ENCODE measurements at places on chromosomes 1 and 21.
A peak's percentile ranks its signal among the peaks of the same experiment; 100 is the strongest.

DNA sequence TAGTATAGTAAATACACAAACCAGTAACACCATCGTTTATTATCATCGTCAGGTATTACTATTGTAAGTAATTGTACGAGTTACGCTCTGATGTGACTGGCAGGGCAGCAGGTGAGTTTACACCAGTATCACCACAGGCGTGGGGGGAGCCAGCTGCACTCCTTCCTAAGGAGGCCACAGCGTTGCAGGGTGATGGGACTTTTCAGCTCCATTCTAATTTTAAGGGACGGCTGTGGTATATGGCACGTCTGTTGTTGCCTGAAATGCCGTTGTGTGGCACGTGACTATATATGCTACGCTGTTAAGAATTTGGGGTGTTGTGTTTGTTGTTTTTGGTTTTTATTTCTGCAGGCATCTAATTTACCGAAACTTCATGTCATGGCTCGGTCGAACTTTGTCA lies 164.8 kb upstream of the COL6A1 start:
- DNase-seq: no peak

DNA sequence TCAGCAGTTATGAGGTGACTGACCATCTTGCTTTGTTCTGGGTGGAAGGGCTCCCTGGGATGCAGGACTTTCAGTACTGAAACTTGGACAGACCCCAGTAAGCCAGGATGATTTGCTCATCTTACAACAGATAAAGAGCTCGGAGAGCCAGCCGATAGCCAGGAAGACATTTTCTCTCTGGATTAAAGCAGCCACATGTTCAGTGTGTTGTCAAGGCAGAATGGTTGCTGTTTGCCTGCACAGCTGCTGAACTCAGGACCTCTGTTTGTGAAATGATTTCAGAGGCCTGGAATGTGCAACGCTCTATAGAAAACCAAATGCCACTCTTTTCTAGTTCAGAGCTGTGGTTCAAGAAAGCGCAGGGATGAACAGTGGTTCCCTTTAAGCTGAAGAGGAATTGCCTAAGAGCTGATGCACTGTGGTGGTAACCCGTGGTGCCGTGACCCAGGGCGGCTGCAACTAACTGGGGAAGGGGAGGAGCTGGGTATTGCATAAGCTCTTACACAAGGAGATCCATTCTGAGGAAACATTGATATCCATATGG lies 40.7 kb downstream of the CASQ2 start:
- no peak for DNase-seq

- DNase-seq: no peak
Observed at GRCh38 chr1:231940701-231941100, 314.1 kb downstream of the DISC1 start.

GRCh38 chr1:24018611-24019580 lies 38.8 kb upstream of the SRSF10 start:
- DNase-seq: no peak

- no peak for DNase-seq
Observed at GRCh38 chr1:240426051-240426450, 185.9 kb downstream of the GREM2 start.

- no peak for DNase-seq
Observed at GRCh38 chr1:121546830-121547591, 362.2 kb downstream of the SRGAP2C start.

GRCh38 chr1:181119093-181119989 lies 30.8 kb downstream of the IER5 start:
- DNase-seq: no peak

DNA sequence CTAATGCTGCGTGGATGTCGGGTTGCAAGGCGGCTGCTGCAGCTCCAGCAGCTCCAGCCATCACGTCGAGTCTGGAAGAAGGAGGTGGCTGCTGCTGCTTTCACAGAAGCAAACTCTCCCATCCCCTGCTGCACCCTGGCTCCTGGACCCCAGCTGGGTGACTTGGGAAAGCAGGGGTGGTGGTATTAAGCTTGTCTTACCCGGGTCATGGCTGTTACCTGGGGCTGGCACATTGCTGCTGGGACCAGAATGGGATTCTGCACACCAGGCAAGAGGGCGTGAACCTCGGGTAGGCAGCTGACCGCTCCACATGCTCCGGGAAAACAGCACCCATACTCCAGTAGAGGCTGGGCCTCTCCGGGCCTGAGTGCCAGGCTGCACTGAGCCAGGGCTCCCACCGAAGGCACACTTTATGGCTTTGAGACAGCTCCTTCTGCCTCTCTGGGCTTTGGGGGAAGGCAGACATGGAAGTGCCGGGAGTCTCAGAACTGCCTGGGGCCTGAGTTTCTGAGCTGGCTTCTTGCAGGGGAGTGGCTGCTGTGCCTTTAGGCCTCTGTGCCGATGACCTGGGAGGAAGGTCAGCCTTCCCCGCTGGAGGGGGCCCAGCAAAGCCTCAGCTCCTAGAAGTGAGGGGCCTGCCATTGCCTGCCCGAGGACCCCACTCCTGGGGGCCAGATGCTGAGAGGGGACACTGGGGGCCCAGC lies 1.2 kb downstream of the SMIM1 start:
- no peak for DNase-seq

- no peak for DNase-seq
Observed at GRCh38 chr1:204216880-204217647, 3.3 kb upstream of the GOLT1A start.

GRCh38 chr1:221315330-221315729 lies 426.6 kb downstream of the DUSP10 start:
- DNase-seq: no peak

DNA sequence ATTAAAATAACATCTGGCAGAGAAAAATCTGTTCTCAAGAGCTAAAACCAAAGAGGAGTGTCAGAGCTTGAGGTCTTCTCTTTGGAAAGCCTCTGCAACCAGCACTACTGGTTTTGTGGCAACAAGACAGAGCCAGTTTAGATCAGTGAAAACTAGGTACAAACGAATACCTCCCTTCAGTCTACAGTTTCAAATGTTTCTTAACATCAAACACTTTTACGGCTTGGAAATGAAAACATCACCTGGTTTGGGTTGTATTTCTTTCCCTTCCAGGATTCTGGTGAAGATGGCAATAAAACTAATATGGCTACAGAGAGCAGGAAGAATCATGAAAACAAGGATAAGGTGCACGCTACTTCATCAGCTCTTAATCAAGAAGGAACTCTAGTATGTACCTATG lies 339.4 kb upstream of the ESRRG start:
- DNase-seq: no peak

DNA sequence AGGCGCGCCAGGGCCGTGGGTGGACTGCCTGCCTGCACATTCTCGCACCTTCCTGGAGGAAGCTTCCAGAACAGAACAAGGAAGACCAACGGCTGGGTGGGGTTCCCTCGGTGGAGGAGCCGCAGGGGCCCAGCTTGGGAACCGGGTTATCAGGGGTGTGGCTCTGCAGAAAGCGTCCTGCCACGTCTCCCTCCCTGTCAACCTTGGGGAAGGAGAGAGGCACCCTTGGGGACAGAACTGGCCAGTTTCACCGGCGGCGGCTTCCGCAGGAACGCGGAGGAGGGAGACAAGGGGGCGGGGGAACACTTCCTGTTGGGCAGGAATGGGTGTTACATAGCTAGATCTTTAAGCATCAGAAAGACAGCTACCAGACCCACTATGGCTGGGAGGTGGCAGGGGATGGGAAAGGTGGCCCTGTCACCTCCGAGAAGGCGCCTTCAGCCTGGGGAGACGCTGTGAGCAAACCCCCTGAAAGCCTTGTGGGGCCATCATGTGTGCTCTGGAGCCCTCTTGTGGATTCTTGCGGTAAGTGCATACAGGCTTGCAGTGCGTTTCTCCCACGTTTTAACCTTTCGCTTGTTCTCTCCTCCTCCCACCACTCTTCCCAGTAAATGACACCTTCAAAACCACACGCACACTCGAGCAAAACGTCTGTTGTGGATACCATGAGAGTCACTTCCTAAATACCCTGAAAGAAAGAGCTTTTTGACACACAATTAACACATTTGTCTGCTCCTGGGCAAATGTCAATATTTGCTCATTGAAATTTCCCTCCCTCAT lies 3.8 kb upstream of the PLEKHA6 start:
- peak; percentile 67 for DNase-seq

- DNase-seq: no peak
Observed at GRCh38 chr1:81562934-81563333, 237.8 kb upstream of the ADGRL2 start.

- DNase-seq: no peak
Observed at GRCh38 chr1:73604739-73605138, 593.2 kb downstream of the LRRIQ3 start.

GRCh38 chr1:190243056-190243455 lies 234.6 kb downstream of the BRINP3 start:
- no peak for DNase-seq

- DNase-seq: no peak
Observed at GRCh38 chr1:9755441-9755995, 68.2 kb downstream of the CLSTN1 start.

GRCh38 chr1:31980835-31981455 lies 32.7 kb upstream of the KHDRBS1 start:
- DNase-seq: no peak

DNA sequence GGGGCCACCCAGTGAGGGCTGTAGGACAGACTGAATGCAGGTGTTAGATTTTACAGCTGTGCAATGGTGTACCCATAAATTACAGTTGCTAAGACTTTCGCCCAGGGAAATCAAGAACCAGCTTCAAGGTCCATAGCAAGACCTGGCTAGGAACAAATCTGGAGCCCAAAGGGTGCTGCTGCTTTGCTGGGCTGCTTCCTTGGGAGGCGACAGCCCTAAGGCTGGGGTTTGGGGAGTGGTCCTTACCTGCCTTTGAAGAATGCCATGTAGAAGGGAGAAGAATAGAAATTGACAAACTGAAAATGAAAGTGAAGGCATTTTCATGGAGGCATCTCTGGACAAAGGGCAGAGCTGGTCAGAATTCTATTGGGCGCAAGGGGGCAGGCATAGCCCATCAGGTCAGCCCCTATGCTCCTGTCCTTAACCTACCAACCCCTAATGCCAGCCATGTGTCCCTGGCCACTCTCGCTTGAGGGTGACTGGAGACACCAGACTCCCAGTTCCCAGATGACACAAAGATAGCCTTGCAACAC lies 7.6 kb upstream of the ARHGEF19 start:
- no peak for DNase-seq

- DNase-seq: no peak
Observed at GRCh38 chr1:3444736-3445135, 9.7 kb upstream of the ARHGEF16 start.

DNA sequence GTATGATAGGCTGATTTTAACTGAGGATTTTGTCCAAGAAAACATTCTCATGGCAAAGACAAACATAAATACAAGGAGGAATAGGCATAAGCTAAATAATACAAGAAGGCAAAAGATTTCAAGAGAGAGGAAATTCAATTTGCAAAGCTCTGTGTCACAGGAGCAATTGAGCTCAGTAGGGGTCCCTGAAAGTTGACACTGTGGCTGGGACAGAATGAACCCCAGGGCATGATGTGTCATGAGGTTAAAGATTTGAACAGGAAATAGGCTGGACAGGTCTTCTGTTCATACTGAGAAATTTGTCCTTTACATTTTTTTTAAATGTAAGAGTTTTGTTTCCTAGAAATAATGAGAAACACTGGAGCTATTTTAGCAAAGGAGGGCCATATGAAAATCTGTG lies 555.4 kb upstream of the NEGR1 start:
- DNase-seq: no peak

DNA sequence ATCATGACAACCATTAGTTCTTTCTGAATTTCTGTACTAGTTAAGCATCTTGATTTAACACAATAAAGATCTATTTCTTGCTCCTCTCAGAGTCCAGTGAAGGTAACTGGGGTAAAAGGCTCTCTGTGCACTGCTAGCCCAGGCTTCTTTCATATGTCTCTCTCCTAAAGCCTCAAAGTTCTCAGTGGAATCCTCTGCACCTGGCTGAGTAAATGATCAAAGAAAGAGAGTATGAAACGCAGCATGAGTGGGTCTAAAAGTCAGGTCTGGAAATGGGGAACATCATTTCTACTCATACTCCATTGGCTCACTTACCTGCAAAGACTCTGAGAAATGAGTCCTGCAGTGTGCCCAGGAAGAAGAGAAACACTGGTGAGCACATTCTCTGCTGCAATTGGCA lies 418.5 kb downstream of the PTPRC start:
- no peak for DNase-seq

GRCh38 chr1:183993132-183993531 lies 44.4 kb downstream of the COLGALT2 start:
- no peak for DNase-seq

DNA sequence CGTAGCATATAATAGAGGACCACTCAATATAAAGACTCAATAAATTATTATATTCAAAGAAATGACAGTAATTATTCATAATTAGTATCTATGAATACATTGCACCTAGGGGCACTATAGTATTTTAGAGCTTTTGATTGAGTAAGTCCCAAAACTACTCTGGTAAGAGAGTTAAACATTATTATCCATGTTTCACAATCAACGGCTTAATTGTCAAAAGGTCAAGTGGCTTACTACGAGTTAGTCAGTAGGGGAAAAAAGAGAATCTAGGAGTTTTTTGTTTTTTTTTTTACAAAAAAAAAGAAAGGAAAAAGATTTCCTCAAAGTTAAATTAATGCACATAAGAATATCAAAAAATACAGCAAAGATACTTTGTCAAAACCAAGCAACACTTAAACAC lies 20.4 kb upstream of the LAMC1 start:
- DNase-seq: no peak

GRCh38 chr1:54312796-54313316 lies 93.3 kb downstream of the SSBP3 start:
- no peak for DNase-seq

DNA sequence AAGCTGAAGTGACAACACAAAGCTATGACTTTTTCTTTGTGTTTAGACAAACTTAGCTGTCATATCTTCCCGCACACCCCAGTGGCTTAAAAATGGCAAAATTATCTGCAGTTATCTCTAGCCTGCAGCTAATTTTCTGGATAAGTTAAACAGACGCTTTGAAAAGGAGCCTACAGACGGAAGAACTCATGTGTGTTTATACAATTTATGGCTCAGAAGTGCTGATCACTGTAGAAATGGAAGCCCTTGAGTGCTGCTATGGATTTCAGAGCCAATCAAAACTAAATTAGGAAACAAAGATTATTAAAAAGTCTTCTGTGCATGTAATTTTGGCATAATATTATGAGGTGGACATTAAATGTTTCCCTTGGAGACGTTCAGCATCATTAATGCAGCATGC lies 11.6 kb downstream of the NTNG1 start:
- DNase-seq: no peak

- DNase-seq: no peak
Observed at GRCh38 chr1:54549181-54549924, 1.3 kb downstream of the ACOT11 start.

- no peak for DNase-seq
Observed at GRCh38 chr1:20198296-20198695, 12.0 kb upstream of the PLA2G2C start.

- DNase-seq: no peak
Observed at GRCh38 chr1:54926970-54927369, 40.0 kb upstream of the DHCR24 start.

- DNase-seq: no peak
Observed at GRCh38 chr1:74908797-74909196, 175.8 kb downstream of the TYW3 start.

DNA sequence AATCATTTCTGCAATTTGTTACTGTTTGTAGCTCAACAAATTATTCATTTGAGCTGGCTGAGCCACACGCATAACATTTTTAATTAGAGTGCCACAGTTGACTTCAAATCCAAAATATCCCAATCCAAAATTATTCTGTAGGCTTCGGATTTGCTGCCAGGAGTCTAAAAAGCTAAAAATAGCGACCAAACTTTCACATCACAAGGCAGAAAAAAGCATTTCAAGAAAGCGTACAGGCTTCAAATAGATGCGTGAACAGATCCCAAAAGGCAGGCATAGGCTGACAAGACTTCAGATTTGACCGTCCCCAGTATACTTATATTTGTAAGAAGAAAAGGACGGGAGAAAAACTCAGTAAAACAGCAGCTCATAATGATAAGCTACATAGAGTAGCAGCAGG lies 24.3 kb upstream of the TIAM1 start:
- DNase-seq: no peak

All from stimulated activated CD8-positive, alpha-beta memory T cell treated with anti-CD3 and anti-CD28 coated beads, Interleukin-4, amount 100 ng/mL, for 4 hours (primary cell).